Sciatic nerve (tissue), 2 donors: ENCODE measurements at places on chromosomes 7 and 10. TPM values are rescaled to one million over a fixed set of nuclear protein-coding genes. Genes with fewer than 3 reads are reported as not detected.

Gene TUBAL3
- 0.18 TPM for total RNA-seq

DNA sequence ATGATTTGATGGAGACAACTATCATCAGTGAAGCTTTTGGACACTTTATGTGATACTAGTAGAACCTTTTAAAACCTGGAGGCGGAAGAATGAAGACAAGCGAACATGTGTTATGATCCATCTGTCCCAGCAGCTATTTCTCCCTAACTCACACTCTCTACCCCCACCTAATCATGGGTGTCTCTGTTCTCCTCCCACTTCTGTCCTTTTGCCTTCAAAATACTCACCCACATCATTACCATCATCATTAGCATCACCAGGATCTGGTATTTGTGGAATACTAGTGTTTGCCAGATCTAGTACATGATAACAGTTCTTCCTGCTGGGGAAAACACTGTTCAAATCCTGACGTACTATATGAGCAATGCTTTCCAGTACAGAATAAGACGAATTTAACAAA is 287.7 kb downstream of the DOCK4 start:
- no peak for DNase-seq

DNA sequence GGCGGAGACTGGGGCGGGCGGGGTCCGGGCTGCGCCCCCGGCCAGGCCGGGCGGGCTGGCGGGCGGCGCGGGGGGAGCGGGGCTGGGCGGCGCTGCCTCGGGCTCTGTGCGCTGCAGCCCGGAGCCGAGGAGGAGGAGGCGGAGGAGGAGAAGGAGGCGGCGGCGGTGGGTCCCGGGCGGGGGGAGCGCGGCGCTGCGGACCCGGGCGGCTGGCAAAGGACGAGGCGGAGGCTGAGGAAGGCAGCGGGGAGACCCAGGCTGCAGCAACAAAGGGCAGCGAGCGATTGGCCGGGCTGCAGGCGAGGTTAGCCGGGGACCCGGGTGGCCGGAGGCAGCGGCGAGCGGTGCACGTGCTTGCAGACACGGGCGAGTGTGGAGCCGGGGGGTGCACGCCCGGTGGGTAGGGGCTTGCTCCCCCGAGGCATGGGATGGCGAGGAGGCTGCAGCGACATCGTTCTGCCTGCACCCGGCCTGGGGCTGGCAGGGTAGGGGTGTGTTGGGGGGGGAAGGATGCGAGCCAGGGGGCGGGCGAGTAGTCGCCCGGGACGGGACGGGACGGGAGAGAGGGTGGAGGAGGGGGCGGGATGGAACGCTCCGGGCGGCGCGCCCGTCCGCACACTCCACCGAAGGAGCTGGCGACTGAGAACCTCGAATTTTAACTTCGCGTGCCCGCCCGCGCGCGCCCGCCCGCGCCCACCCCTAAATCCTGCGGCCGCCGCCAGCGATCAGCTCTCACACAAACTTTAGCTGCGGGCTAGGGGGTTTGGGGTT is 844 bp upstream of the KAT6B start:
- no peak for DNase-seq

Gene PCLO
- 0.98 TPM for total RNA-seq

- no peak for DNase-seq
Observed at GRCh38 chr10:83849150-83849549, 290.2 kb upstream of the GHITM start.

DNA sequence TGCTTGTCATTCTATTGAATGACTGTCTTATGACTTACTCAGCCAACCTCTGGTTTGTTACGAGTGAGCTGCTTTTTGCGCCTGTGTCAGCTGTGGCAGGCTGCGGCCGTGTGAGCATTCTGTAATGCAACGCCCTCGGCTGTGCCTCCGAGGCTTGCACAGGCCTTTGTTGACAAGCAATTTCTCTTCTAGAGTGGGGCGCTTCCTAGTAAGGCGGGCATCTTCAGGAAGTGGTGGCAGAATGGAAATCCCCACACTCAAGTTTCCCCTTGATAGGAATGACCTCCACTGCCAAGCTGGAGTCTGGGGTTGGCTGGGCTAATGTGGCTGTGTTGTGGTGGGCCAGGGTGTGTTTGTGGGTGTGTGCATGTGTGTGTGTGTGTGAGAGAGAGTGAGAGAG is 20.2 kb upstream of the TMEM178B start:
- DNase-seq, result no peak

Gene FGFR2
- 10.8 TPM for total RNA-seq

DNA sequence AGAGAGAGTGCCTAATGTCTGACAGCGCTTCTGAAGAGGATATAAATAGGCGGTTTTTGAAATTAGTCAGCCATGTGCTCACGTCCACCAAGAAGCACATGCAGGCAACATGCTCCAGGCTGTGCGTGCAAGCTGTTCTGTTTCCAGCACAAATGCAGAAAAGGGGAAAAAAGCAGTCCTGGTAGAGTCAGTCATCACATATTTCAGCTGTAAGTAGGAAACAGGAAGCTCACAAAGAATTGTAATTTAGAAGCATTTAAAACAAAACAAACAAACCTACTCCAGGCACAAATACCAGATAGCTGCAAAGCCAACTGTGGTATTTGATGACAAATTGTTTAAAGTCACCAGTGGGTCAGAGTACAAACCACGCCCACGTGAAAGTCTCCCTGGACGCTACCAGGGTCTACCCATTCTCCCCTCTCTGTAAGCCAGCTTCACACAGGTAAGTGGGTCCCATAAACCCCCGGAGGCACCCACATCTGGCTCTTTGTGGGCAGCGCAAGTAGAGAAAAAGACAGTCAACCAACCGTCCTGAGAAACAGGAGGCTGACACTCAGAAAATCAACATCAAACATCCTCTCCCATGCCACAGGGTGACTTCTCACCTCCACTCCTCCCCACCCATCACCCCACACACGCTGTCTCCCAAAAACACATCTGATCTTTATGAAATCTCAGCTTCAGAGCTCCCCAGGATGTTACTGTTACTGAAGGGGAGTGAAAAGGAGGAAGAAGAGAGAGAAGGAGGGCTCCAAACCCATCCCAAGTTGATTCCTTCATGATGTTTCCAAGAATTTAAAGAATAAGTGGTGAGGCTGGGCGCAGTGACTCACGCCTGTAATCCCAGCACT is 186.4 kb downstream of the FAM107B start:
- DNase-seq, result no peak

- DNase-seq, result no peak
Observed at GRCh38 chr7:90507692-90508091, 38.3 kb downstream of the PTTG1IP2 start.

DNA sequence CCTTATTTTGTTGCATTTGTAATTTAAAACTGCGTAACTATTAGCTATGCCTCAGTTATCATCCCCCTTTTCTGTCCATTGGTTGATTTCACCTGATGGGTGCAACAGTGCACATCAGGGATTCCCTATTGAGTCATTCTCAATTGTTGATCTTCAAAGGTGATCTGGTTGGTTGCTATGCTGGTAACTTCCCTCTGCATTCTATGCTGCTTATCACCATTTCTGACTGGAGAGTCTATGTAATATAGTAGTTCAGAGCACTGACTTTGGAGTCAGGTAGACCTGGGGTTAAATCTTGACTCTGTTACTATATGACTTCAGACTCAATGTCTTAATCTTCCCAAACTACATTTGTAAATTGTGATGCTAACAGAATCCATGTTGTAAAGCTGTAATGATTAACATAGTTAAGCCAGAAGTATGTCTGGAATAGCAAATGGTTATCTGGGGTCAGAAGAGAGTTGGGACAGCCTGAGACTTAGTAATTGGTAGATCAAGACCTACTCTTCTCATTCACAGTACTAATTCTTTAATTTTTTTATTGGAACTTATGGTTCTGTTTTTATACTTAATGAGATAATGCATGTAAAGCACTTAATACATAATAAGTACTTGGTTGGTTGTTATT is 38.1 kb downstream of the EXOC6 start:
- DNase-seq, result no peak

Gene ABCB4
- 3.3 TPM for total RNA-seq
